Frontal cortex (tissue), 4 donors: ENCODE measurements at places on chromosomes 3 and 15. TPM values are rescaled to one million over a fixed set of nuclear protein-coding genes. Genes with fewer than 3 reads are reported as not detected.

The GCNT3 gene
- total RNA-seq: 0.41 TPM

GRCh38 chr15:62453981-62454380, 288.9 kb upstream of the C2CD4B start:
- no peak for DNase-seq

DNA sequence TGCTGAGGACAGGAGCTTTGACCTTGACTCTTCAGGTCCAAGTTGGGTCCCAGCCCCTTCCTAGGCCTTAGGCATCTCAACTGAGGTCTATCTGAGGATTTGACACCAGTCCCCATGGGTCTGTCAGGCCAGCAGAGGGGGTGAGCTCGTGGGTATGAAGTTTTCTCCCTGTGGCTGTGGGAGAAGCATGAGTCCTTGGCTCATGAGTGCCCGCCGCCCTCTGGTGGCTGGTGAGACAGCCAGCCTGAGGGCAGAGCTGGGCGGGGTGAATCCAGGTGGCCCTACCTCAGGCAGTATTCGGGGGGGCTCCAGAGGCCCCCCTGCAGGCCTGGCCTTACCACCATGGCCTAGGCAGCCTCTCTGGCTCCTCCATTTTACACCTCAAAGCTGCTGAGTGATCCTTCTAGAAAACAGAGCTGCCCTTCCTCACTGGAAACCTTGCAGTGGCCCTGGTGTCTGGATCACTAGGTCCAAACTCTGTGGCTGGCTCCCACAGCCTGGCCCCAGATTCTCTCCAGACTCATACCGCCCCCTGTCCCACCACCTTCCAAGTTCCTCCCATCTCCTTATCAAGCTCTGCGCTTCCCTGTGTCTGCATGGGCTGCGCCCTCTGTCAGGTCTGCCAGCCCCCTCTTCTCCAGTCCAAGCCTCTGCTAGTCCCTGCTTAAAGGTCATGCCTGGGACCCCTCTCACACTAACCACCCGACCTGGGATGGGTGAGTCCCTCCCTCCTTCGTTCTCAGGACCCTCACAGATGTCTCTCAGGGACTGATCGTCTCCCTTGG, 16.1 kb downstream of the SH2D7 start:
- peak; percentile 87 for DNase-seq

GRCh38 chr3:113588806-113589205, 56.5 kb downstream of the SIDT1 start:
- no peak for DNase-seq

GRCh38 chr15:25947323-25948314, 84.5 kb upstream of the ATP10A start:
- DNase-seq: no peak

DNA sequence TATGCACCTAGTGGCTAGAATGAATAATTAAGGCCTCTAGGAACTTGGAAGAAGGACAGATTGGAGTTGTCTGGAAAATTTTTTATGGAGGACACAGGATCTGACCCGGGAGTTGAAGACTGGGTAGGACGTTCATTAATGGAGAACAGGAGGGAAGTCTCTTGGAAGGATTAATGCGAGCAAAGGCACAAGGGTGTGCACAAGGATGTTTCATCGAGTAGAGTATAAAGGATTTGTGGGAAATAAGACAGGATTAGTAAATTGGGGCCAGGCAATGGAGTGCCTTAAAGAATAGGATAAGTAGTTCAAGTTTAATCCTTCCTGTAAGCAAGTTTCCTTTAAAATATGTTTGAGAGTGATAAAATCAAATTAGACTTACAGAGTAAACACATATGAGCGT, 14.6 kb downstream of the LMOD3 start:
- DNase-seq: no peak

- DNase-seq: no peak
Observed at GRCh38 chr3:114554731-114555130, 260.9 kb downstream of the TIGIT start.

The CRYBG3 gene
- 4.9 TPM for total RNA-seq

DNA sequence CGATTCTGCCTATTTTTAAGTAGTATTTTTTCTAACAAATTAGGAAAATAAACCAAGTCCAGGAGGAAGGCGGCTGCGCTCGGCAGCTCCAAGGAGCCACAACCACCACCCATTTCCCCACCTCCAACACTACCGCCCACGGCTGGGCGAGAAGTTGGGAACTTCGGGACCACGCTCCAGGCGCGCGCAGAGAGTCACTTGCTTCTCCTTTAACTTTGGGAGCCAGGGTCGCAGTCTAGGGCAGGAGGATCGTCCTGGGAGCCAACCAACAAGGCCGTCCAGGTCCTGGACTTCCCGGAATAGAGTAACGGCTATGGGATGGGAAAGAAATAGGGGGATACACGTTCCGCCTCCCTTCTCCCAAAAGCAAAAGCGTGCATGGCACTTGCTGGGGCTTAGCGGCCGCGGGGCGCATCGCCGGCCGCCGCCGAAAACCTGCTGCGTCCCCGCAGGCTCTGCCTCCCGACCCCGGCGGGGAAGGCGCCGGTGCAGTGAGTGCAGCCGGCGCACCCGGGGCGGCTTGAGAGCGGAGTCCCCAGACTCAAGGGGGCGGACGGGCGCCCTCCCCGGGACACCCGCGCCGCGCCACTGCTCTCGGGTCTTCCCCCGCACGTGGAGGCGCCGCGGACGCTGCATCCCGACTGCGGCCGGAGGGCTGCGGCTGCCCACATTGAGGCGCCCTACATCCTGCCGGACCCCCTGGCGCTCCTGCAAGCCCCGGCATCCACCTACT, 699 bp downstream of the MEGF11 start:
- DNase-seq: peak; percentile 40

GRCh38 chr15:58064980-58065444, 499 bp downstream of the ALDH1A2 start:
- DNase-seq: no peak

- no peak for DNase-seq
Observed at GRCh38 chr15:49242820-49243219, 72.8 kb downstream of the GALK2 start.

- no peak for DNase-seq
Observed at GRCh38 chr3:168338161-168338560, 242.4 kb upstream of the GOLIM4 start.

- DNase-seq: peak; percentile 7
Observed at GRCh38 chr3:195899701-195900435, 8.5 kb downstream of the TNK2 start.

GRCh38 chr15:63094495-63094931, 27.1 kb upstream of the LACTB start:
- no peak for DNase-seq

The TRIM42 gene
- not detected for total RNA-seq

DNA sequence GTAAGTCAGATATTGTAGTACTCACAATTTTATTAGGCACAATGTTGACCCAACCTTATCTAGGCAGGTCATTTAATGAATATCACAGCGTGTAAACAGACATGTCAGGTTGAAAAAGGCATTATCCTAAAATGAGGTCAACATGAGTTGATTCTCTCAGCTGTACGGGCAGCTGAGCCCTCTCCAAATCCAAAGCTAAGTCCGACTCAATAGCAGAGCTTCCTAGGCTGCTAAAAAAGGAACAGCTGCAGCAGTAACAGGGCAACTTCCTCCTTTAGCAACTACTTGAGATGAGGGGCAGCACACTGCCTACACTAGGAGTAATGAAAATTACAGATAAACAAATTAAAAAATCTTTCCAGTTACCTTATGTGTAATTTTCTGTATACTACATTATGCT, 189.2 kb downstream of the CADM2 start:
- no peak for DNase-seq

- DNase-seq: no peak
Observed at GRCh38 chr15:85752491-85752961, 42.2 kb downstream of the KLHL25 start.

The SATB1 gene
- total RNA-seq: 67.7 TPM

DNA sequence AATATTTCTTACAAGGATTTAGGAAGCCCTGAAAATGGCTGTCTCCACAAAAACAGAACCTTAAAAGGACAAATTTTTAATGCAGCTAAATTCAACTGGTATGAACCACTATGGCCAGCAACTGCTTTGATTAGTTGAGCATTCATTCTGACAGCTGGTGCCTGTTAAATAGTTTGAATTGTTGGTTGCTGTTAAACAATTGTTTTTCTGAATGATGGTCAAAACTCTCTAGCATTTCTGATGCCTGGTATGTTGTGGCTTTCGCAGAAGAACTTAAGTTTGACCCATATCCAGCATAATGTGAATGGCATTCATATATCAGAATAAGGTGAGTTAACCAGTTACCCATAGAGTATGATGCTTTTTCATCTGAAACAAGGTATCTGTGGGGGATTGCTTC, 138.4 kb downstream of the MEIS2 start:
- DNase-seq: no peak

DNA sequence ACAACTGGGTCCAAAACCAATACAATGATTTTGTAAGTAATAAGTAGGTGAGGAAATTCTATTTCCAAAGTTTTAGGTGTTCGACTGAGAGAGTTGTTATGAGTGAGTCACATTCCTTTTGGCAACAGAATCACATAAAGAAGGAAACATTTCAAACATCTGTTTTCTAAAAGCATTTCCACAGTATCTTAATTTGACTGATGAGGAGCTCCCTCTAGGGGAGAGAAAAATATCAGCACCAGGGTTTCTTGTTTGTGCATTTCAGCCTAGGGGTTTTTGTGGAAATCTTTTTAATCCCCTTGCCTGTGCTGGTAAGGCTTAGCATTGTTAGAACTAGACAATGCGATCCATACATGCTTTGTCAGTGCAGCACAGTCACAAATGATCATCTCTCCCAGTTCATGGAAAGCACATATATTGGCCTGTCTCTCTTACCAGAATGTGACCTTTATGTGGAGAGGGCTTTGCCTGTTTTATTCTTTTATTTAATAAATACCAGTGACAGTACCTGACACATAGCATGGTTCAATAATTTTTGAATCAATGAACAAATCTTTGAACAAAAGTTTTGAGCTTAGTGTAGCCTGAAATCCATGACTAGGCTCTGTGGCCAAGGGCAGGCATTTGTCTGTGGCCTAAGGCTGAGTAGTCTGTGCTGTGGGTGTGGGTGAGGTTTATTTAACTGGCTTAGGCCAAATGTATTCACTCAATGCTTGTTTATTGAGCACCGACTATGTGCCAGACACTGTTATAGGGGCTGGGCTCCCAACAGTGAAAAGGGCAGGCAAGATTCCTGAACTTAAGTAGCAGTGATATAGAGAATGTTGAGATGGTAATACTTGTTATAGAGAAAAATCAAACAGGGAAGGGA, 21.1 kb upstream of the IQCF6 start:
- no peak for DNase-seq

The MORF4L1 gene
- 1,097 TPM for total RNA-seq

GRCh38 chr3:195828762-195829161, 17.0 kb upstream of the MUC4 start:
- DNase-seq: no peak

DNA sequence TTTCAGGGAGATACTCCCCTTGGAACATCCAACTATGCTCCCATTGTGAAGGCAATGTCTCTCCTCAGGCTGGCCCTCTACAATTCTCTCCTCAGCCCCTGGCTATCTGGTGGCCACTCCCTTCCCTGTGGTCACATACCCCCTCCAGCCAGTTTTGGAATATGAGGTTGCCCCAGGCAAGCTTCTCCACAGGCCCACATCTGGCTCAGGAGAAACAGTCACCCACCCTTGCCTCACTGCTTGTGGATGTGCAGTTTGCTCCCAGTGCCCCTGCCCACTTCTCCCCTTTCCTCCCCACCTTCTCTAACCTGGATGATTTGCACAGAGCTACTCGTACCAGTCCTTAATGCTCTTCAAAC, 15.7 kb upstream of the TIPARP start:
- DNase-seq: no peak

DNA sequence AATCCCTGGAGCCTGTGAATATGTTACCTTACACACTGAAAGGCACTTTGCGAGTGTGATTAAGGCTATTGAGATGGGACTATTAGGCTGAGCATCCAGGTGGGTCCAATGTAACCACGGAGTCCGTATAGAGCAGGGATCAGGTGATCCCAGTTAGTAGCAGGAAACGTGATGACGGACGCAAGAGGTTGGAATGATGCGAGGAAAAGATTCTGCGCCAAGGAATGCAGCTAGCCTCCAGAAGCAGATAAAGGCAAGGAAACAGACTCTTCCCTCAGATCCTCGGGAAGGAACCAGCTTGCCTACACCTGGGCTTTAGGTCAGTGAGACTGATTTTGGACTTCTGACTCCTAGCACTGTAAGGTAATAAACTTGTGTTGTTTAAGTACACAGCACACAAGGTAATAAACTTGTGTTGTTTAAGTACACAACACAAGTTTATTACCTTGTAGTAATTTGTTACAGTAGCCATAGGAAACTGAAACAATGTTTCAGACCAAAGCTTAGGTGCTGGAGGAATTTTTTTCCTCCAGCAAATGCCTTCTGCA, 125.0 kb downstream of the CHST2 start:
- no peak for DNase-seq

The GPR160 gene
- 2.9 TPM for total RNA-seq
